Stimulated activated CD4-positive, alpha-beta T cell treated with anti-CD3 and anti-CD28 coated beads, Interleukin-1b, Interleukin-23, amount 100 ng/mL, for 1 hour (primary cell): ENCODE measurements at places on chromosomes 1 and 21.
A peak's percentile ranks its signal among the peaks of the same experiment; 100 is the strongest.

- no peak for DNase-seq
Observed at GRCh38 chr1:244974550-244974949, 110.2 kb upstream of the HNRNPU start.

DNA sequence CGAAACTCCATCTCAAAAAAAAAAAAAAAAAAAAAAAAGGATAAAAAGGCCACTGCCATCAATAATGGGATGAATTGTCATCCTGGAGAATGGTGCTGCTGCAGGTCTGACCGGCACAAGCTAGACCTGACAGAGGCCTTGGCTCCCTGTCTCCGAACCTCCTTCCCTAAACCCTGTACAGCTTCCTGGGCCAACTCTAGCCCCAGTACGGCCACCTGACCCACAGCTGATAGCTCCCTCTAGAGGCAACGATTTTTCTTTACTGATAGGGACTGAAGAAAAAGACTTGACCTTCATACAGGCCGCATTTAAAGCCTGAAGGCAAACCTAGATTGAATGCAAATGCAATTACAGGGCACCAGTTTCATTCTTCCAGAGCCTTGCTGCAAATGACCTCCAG, 30.7 kb downstream of the NOL9 start:
- DNase-seq = no peak

DNA sequence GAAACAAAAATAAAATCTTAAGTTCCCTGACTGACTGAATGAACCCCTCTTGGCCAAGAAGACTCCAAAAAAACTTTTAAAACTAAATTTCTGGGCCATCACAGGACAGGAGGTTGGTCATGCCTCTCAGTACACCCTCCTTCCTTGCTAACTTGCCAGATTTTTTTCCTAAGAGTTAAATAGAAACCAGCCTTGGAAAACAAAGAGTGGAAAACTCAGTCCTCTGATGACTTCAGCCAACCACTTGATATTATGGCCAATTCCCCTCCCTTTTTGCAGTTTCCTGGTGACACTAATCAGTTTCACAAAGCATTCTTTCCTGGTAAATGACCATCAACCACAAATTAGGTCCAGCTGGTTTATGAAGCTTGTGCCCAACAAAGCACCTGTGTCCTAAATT, 134.8 kb downstream of the ZNF648 start:
- no peak for DNase-seq

GRCh38 chr1:45953934-45954847, 150.8 kb downstream of the MAST2 start:
- no peak for DNase-seq

DNA sequence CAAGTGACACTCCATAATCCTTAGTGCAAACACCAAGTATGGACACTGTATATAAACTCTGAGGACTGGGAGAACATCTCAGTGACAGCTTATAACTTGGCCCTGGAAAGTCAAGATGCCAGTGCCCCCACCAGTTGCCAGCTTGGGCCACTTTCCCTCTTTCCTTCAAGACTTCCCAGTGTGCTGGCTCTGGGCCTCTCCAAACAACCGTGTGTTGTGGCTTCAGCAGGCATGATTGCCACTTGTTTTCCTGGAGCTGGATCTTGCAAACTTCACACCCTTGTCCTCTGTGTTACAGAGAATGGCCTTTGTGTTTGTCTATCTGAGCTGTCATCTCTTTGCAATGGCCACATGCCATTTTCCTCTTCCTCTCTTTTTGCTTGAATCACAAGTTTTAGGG, 37.0 kb downstream of the CCDC185 start:
- no peak for DNase-seq

DNA sequence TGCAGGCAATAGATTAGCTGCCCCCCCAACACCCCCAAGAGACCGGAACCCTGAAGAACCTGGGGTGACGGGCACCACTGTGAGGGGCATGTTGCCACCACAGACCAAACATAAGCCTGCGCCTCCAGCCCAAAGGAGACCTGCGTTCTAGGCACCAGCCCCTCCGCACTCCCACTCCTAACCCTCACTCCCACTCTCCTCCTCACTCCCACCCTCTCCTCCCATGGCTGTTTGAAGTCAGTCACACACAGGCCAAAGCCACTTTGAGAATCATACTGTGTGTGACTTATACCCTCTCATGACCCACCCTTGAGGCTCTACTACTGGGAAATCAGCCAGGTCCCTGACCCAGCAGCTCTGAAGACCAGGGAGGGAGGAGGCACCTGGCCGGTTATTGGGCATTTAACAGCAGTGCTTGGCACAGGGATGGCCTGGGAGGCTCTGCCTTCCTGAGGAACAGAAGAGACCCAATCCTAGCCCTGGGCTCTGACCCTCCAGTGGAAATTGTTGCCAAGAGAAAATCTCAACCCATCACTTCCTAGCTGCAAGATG, 43.5 kb downstream of the FBXO2 start:
- DNase-seq = no peak

DNA sequence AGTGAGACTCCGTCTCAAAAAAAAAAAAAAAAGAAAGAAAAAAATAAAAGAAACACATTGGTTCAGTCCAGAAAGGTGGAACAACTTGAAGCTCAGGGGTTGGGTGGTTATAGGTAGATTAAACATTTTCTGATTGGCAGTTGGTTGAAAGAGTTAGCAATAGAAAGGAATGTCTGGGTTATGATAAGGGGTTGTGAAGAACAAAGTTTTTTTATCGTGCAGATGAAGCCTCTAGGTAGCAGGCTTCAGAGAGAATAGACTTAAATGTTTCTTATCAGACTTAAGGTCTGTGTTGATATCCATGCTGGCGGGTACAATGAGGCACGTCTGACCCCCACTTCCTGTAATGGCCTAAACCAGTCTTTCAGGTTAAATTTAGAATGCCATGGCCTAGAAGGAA, 45.0 kb upstream of the PDE9A start:
- DNase-seq = no peak

DNA sequence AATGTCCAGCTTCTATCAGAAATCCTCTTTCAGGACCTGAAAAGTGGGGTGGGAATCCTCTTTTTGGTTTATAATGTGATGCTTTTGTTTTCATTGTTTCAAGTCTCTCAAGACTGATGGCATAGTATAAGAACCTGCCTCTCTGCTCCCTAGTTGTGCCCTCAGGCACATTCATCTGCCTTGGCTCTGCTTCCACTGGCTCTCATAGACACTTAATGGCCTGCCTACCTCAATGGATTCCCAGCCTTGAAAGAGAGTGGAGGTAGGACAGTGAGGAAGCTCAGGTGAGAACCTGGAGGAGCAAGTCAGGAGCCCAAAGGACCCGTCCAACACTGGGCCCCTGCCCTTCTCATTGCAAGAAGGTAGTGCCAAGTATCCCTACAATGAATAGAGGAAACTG, 4.8 kb downstream of the TTLL7 start:
- DNase-seq = no peak

DNA sequence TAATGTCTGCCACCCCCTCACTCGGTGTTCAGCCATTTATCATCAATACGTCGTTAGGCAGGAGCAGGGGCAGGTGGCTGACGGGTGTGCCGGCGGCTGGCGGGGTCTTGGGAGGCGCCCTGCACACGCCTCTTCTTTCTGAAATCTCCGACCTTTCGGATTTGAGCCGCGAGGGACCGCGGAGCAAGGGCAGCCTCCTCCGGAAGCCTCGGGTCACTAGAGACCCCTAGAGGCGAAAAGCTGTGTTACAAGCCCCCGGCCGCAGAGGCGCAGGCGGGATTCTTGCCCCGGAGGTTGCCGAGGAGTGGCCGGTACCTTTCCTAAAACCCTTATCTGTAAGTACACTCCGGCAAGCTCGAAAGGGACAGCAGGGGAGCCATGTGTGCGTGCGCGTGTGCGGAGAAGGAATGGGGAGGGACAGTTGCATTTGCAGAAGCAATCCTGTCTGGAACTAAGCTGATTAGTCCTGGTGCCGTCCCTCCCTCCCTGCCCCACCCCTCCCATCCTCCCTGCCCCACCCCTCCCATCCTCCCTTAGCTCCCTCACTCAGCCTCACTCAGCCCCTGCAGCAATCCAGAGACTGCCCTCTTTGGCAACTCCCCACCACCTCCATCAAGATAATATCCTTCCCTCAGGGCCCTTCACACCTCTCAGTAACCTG, 11.0 kb downstream of the BRINP2 start:
- no peak for DNase-seq

DNA sequence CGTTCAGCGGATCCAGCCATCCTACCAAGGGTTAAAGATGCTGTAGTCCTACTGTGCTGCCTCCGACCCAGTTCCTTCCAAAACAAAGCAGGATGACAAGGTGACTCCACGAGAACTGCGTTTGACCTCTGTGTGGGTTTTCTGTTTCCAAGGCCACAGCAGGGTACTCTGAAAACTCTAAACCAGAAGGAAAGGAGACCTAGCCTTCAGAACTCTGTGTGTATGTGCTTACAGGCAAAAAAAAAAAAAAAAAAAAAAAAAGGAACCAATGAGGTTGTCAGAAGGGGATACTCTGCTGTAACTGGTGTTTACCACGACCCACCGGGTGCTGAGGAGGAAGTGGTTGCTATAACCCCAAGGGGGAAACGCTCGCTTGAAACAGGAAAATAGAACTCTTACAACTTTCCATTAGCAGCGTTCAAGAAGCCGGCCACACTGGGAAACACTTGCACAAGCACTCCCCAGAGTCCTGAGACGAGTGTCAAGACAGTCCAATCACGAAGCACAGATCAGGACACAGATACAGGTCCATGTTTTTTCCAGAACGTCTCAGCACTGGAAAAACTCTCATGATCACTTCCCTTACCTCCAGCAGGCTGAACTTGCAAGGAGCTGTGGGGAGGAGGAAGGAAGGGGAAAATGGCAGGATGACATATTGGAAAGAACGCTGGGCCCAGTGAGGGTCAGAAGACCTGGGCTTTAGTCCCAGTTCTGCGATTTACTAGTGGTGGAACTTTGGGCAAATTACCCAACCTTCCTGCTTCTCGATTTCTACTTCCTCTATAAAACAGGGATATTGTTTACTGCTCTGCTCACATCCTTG, 64.0 kb downstream of the ITPKB start:
- DNase-seq = no peak

DNA sequence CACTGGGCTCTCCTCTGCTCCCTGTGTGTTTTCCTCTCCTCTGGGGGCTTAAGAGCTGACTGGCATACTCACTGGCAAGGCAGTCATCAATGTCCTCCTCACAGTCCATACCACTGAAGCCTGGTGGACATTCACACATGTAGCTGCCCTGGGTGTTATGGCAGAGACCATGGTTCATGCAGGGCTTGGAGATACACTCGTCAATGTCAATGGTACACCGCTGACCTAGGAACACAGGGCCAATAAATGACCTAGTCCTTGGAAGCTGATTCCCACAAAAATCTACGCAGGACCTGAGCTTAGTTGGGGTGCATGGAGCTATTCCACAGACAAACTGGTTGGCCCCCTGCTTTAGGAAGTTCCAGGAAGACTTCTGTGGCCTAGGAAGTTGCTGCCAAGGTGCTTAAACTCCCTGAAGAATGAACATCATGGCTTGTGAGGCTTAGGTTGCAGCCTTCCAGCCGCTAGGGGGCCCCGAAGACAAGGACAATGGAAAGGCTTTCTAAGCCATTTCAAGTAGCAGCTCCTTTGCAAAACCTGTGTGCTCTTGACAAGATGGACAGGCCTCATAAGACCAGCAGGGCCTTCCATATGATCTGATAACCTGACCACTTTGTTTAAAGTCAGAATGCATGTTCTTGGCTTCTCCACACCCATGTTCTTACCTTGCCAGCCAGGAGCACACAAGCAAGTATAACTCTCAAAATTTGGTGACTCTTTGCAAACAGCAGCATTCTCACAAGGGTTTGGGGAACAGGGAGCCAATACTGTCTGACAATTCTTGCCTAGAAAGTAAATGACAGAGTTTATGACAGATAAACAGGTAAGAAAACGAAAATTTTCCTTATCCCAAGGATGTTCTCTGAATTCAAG, 52.3 kb upstream of the ADAM30 start:
- peak; percentile 29 for DNase-seq

GRCh38 chr1:37476460-37477197, 2.2 kb downstream of the ZC3H12A start:
- no peak for DNase-seq

- no peak for DNase-seq
Observed at GRCh38 chr1:93172778-93173177, 7.4 kb downstream of the TMED5 start.

DNA sequence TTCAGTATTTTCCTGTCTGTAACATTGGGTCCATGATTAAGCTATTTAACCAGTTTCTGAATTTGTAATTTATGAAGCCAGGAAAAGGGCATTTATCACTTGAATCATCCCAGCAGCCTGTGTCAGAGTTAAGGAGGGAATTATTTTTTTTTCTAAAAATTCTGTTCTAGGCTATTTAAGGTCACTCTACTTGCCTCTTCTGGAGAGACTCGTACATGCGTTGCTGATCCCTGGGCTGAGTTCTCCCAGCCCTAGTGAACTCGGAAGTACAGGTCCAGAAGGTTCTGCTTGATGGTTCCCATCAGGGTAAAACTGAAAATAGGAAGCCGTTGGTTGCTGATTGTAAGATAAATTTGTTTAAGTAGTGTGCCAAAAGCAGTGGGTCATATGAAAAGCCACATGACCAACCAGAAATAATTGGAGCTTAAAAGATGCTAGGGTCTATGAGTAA, 90.7 kb downstream of the GPR88 start:
- no peak for DNase-seq

- DNase-seq = no peak
Observed at GRCh38 chr1:41025979-41026819, 4.7 kb upstream of the SLFNL1 start.

- no peak for DNase-seq
Observed at GRCh38 chr1:174812016-174812415, 187.7 kb upstream of the CACYBP start.

DNA sequence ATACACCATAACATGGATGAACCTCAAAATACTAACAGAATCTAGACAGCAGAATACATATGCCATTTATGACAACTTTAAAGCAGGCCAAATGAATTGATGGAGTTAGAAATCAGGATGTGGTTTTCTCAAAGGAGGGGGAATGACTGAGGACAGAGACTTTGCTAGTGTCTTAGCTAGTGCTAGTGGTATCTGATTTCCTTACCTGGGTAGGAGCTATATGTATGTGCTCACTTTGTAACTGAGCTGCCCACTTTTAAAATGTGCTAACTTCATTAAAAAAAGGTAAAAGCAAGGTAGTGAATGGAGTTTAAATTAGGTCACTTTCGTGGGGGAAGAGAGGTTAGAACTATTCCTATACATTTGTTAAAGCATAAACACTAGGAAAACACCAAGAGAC, 2.6 kb downstream of the GTF2B start:
- DNase-seq = no peak
